ENCODE measurements at places on chromosomes 5 and 9.

- DNase-seq: no peak
Measured at GRCh38 chr9:92599938-92600461, 64.2 kb upstream of the ECM2 start.

DNA sequence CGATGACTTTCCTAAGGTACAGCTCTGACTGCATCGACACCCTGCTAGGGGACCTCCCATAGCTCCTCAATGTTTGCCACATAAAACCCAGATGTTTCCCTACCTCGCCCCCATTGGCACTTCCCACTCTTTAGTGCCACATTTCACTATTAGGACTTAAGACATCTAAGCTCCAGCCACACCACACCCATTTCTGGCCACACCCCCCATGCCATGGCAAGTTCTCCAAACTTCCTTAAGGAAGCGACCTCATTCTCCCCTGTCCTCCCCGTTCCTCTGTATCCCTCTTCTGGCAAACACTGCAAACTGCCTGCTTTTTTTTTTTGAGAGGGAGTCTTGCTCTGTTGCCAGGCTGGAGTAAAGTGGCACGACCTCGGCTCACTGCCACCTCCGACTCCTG, 62.9 kb downstream of the USP20 start:
- no peak for DNase-seq

DNA sequence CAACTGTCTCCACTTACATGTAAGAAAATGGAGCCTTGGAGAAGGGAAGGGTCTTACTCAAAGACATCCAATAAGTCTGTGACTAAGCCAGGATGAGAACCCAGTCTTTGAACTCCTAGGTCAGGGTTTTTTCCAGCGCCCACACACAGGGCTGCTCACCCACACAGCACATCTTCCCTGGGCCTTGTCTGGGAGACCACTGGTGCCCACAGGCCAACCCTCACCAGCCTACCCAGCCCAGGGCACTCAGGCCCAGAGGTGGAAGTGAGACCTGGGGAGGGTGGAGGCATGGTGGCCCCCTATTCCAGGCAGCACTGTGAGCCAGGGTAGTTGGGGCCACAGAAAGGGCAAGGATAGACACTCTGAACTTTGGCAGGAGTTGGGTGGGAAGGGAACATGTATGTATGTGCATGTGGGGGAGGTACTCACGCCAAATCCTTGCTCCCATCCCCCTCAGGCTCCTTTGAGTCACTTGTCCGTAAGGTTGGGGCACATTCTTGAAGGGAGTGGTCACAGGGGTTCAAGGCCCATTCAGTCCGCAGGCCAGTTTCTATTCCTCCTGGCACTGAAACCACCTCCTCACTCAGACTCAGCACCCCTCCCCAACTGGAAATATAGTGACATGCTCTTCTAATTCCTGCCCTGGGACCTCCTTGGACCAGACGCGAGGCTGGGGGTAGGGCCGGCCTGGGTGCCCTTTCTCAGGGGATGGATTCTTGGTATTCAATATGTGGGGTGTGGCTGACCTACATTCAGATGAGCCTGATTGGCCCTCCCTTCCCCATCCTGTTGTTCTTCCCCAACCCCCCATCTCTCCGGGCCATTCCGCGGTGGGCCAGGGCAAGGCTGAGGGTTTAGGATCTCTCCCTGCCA, 2.9 kb upstream of the SLC4A9 start:
- no peak for DNase-seq

- DNase-seq: no peak
Measured at GRCh38 chr5:156892223-156892622, 42.1 kb downstream of the PPP1R2B start.

DNA sequence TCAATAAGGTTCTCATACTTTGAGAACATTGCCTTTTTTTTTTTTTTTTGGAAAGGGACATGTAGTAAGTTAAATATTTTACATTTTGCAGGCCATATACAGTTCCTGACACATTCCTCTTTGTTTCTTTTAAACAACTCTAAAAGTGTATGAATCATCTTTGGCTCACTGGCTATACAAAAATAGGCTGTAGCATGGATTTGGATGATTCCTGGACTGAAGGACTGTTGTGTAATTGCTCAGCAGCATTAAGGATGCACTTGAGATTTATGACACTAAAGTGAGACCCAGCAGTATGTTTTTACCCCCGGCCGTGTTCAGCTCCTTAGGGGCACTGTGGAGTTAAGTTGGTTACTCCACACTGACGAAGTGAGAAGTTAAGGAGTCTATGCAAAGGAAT, 41.3 kb downstream of the VPS13A start:
- no peak for DNase-seq
